ENCODE measurements at places on chromosomes 3 and 15. TPM values are rescaled to one million over a fixed set of nuclear protein-coding genes. Genes with fewer than 3 reads are reported as not detected.

AEN gene
- 5.9 TPM for polyA plus RNA-seq

ZNF660 gene
- 15.9 TPM for polyA plus RNA-seq

DNA sequence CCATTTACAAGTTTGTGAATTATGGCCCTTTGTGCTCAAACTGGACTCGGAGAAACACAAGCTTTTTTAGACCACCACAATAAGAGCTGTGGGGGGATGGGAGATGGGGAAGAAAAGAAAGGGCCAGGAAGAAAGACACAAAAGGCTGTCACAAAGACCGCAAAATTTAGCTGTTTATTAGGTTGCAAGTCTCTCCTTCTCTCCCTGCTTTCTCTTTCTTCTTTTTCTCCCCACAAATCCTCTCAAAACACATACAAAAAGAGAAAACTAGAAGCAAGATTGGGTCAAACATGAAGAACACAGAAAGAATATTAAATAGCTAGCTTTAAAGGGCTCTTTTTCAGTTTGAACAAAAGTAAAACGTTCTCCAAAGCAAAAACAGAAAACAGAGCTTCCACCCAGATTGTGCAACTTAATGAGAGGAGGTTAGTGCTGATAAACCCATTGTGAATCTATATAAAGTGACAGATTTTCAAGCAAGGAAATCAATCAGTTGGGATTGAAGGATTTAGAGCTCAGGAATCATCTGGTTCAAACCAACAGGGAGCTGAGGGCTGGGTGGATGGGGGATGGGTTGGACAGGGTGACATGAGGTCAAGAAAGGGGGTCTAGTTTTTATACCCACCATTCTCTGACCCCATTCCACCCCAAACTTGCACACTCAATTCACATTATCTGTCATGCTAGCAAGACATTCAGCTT is 87.3 kb downstream of the DHX30 start:
- peak; percentile 40 for DNase-seq

DNA sequence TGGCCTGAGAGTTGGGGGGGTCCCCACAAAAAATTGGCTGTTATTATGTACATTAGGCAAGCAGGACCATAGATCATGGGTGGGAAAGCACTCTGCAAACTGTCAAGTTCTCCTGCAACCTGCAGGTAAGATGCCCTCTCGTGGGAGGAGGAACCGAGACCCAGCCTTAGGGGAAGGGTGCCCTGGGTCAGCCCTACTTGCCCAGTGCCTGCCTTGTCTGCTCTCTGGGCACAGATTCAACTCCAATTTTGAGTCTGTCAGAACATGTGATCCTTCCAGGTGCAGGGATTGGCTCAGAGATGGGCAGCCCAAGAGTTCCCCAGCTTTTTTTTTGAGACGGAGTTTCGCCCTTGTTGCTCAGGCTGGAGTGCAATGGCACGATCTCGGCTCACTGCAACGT is 99.2 kb downstream of the PLXNA1 start:
- DNase-seq: no peak

GRCh38 chr3:52494886-52495495 is at the start of gene STAB1:
TSS of gene STAB1 (plus strand) at chr3:52495338. CDS start at chr3:52495414, 76 bp downstream.
- DNase-seq: no peak

DNA sequence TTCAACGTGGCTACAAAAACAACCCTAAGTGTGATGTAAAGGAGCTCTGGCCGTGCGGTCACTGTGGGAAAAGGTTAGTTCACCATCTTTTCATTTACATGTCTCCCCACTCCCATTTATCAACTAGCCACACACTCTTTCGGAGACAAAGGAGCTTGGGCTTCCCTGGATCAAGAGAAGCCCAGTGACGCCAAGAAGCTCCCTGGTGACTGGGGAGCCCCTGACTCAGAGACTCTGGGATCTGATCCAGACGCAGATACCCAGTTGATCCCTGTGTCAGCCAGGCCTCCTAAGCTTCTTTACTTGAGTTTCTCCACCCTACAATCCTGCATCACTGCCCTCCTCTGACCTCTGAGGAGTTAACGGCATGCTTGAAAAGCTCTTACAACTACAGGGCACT is 43.9 kb downstream of the HEG1 start:
- no peak for DNase-seq

TCF12 gene
- polyA plus RNA-seq: 194 TPM

GRCh38 chr3:138371070-138371965 is 22.9 kb downstream of the MRAS start:
- no peak for DNase-seq

- DNase-seq: no peak
These were observed at the start of gene GLDN for GRCh38 chr15:51341366-51342226. TSS of gene GLDN (plus strand) at chr15:51341655. CDS start at chr15:51341685, 30 bp downstream.

TRIM42 gene
- polyA plus RNA-seq: not detected

SSUH2 gene
- 4.9 TPM for polyA plus RNA-seq

GRCh38 chr3:72538070-72538745 is 310.0 kb downstream of the SHQ1 start:
- no peak for DNase-seq

TMOD2 gene
- polyA plus RNA-seq: 5.7 TPM

- no peak for DNase-seq
These were observed 45.4 kb downstream of the SLC6A1 start for GRCh38 chr3:11037976-11038375.

GRCh38 chr15:89680282-89680873 is 1.2 kb upstream of the PLIN1 start:
- no peak for DNase-seq

ARGFX gene
- polyA plus RNA-seq: not detected

BTBD1 gene
- polyA plus RNA-seq: 71.0 TPM

DNA sequence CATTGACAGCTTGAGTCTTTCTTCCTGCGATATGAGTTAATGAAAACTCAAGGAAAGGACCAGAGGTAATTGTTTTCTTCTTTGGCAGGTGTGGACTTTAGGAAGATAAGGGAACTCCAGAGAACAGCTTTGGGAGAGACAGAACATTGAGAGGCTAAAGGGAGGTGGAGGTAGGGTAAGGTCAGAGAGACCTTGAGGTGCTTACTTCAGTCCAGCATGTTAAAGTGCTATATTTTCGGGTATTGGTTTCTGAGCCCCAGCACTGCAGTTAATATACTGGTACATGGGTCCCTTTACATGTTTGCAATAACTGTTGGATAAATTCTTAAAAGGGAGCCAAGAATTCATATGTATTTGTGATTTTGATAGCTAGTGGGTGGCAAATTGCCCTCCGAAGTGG is 322.1 kb downstream of the THSD4 start:
- no peak for DNase-seq
